CD4-positive, alpha-beta T cell treated with Interleukin-17A for 1 hour (primary cell): ENCODE measurements at places on chromosomes 7 and 10.

GRCh38 chr10:42948040-42948439 lies 128.8 kb upstream of the RET start:
- DNase-seq = no peak

DNA sequence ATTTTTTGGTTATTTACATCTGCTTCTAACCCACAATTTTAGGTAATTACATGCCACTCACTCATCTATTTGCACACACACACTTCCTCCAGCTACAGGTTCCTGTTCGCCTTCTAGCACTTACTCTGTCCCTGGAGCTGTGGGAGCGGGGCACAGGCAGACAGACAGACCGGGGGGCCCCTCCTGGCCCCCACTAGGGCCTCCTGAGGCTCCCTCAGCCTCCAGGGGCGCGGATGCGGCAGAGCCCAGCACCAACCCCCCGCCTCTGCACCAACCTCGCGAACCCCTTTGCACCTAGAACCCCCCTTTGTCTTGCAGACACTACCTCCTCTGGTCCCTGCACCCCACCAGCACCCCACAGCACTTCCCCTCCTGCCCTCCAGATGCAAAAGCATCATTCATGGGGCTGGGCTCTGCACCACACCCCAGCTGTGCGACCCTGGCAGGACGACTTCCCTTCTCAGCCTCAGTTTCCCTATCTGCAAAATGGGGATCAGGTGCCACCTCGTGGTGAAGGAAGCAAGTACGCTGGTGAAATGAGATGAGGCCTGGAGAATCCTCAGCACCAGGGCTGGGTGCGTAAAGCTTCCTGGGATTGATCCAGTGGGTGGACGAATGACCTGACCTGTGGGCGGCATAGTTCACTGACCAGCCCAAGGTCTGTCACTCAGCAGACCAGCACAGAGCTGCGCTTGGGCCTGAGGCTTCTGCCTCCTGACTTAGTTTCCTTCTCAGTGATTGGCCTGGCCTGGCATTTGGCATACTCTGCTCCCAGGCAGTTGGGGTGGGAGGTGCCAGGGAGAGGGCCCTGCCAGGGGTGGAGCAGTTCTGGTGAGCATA lies 37.9 kb downstream of the ELFN1 start:
- DNase-seq = no peak

- no peak for DNase-seq
Observed at GRCh38 chr7:88523645-88524044, 217.0 kb upstream of the STEAP4 start.

DNA sequence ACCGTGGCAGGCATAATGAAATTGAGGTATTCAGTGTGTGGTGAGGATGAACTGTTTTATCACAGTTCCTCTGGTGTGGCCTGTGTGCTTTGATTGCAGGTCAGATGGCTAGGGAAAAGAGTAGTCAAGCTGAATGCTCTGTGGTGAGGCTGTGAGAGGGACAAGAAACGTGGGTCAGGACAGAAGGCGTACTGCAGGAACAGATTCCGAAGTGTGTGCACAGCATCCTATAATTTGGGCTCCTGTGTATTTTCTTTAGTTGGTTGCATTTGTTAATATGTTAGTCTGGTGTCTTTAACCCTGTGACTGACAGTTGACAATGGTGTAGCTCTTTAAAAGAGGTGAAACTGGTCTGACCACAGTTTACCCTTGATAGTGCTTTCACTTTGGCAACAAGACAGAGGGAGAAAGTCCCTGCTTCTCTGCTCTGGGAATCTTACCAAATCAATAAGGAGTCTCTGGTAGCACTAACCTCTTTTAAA lies 76.5 kb downstream of the AUTS2 start:
- DNase-seq = no peak

- no peak for DNase-seq
Observed at GRCh38 chr7:67301667-67302066, 305.0 kb downstream of the TYW1 start.

- DNase-seq = no peak
Observed at GRCh38 chr7:27160145-27160545, 3.7 kb upstream of the HOXA7 start.

DNA sequence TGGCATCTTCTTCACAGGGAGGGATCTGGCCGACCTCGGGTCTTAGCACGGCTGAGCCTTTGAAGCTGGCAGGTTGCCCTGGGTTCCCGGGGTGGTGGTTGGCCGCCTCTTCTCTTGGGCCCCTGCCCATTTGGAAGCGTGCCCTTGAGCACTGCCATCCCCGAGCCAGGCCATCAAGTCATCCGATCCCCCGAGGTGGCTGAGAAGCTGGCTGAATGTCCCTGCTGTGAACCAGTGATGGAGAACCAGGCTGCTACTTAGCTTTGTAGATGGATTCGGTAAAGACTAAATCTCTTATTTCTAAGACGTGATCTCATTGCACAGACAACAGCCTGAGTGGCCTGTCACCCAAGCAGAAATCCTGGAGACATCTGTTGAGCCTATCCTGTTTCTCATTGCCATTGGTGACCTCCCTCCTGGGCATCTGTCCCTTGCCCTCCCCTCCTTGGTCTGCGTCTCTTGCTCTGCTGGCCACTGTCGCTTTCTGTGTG lies 74.3 kb downstream of the GRK5 start:
- DNase-seq = no peak

DNA sequence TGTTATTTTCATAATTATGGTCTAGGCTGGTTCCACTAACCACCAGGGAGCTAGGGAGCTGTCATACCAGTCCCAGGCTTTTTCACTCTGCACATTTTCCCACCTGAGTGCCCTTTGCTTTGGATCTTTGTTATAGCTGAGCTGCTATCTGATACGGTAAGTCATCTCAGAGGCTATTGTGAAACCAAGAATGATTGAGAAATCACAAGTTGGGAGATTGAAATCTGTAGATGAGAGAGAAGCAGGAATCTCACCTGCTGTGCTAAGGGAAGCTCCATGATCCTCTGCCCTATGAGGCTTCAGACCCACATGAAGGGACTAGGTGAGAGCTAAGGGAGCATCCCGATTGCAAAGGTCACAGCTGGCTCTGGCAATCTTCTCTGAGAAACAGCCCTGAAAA lies 307.8 kb downstream of the REEP3 start:
- DNase-seq = no peak

GRCh38 chr10:76769161-76769560 lies 868.4 kb downstream of the KCNMA1 start:
- DNase-seq = no peak

- no peak for DNase-seq
Observed at GRCh38 chr10:78464856-78465267, 431.2 kb downstream of the RPS24 start.

- no peak for DNase-seq
Observed at GRCh38 chr10:60644436-60645130, 133.7 kb upstream of the CDK1 start.

DNA sequence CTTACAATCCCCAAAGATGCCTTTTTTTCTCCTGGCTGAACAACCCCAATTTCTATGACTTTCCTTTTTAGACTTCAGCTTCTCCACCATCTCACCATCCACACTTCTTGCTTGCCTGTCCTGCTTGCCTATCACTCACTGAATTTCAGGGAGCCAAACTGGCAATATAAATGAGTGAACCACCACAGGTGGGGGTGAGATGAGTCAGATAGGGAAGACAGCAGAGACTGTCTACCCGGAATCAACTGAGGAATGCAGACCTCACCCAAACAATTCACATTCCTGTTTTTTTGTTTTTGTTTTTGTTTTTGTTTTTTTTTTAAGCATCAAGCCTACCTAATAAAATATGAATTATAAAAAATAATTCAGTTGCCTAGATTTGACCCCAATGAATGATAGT lies 273.8 kb downstream of the NRG3 start:
- DNase-seq = no peak

DNA sequence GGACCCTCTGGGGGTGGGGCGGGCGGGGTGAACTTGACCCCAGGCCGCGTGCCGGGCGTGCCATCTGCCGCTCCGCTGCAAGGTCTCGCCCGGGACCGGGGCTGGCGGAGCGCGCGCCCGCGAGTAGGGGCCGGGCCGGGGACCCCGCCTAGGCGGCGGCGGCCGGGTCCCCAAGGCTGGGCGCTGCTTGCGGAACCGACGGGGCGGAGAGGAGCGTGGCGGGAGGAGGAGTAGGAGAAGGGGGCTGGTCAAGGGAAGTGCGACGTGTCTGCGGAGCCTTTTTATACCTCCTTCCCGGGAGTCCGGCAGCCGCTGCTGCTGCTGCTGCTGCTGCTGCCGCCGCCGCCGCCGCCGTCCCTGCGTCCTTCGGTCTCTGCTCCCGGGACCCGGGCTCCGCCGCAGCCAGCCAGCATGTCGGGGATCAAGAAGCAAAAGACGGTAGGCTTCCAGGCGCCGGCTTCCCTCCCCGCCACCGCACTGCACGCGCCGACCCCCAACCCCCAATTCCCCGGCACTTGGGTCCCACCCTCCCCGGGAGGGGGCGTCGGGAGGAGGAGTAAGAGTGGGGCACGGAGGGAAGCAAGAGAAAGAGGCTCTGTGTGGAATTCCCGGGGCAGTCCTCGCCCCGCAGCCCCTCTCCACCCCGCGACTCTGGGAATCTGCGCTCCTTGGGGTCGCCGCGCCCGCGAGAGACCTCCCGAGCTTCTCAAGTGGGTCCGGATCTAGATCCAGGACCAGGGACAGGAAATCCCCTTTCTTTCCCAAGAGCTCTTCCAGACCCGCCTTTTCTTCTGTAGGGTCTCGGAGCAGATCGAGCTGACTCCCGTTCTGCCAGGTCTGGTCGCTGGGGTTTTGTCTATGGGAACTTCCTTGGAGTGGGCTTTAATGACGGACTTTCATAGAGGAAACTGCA lies at the start of gene PAPSS2:
Gene PAPSS2 (plus strand): TSS at position 308 of the 913 bp plus-strand sequence. CDS start 104 bp downstream, at position 412.
- DNase-seq = peak; percentile 13

- DNase-seq = no peak
Observed at GRCh38 chr7:114392686-114393085, 21.9 kb upstream of the FOXP2 start.

DNA sequence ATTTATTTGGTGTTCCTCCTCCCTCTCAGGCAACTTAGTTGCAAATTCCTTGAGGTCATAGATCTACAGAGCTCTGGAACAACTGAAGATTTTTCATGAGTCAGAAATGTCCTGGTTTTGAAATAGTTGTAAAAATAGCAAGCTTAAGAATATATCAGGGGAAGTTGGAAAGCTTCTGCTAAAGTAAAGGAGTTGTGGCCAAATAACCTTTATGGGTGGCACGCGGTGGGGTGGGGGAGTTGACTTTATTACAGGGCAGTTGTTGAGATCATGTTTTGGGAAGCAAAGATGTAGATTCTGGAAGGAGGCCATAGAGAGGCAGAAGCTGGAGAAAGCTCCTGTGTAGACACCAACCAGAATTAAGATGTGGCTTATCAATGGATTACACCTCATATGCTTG lies 326.0 kb upstream of the MTPN start:
- no peak for DNase-seq

- no peak for DNase-seq
Observed at GRCh38 chr10:132113206-132113605, 47.5 kb downstream of the JAKMIP3 start.

DNA sequence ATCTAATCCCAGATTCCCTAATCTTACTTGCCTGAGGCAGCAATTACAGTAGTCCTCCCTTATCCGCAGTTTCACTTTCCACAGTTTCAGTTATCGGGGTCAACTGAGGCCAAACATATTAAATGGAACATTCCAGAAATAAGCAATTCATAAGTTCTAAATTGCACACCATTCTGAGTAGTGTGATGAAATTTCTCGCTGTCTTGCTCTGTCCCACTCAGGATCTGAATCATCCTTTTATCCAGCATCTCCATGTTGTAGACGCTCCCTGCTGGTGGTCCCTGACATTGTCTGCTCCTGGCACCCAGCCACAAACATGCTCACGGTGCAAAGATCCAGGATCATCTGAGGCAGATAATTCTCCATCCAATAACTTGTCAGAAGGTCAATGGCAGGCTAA lies 128.7 kb upstream of the CXCL12 start:
- no peak for DNase-seq

DNA sequence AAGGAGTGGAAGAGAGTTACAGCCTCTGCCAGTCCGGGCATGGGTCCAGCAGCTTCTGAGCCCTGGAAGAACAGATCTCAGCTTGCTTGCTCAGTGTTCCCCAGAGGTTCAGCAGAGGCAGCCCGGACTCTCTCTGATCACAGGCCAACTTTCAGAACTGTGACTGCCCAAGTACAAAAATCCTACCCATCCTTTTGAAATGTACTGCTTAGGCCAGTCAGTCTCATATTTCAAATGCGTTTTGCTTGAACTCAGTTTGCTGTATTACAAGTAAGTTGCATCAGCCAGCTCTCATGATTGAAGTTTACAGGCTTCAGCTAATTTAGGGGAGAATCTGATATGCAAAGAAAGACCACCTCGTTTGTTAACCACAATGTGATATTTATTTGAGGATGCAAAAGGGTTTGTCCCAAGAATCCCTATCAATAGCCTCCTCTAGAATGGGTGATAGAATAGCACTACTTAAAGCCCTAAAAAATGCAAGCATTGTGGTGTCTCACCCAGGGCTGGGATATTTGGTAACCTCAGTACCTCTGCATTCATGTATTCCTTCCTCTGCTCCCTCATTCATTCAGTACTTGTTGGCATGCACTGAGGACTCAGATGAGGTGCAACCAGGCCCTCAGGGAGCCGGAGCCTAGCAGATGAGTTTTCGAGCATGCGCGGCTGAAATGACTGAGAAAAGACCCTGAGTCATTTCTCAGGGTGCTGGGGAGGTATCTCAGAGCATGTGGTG lies 7.0 kb downstream of the AIMP2 start:
- no peak for DNase-seq

- DNase-seq = no peak
Observed at GRCh38 chr7:2927592-2927991, 83.5 kb upstream of the GNA12 start.

GRCh38 chr7:2495418-2496299 lies 19.5 kb upstream of the GRIFIN start:
- DNase-seq = no peak

GRCh38 chr10:78904196-78904595 lies 164.6 kb upstream of the ZMIZ1 start:
- DNase-seq = no peak

DNA sequence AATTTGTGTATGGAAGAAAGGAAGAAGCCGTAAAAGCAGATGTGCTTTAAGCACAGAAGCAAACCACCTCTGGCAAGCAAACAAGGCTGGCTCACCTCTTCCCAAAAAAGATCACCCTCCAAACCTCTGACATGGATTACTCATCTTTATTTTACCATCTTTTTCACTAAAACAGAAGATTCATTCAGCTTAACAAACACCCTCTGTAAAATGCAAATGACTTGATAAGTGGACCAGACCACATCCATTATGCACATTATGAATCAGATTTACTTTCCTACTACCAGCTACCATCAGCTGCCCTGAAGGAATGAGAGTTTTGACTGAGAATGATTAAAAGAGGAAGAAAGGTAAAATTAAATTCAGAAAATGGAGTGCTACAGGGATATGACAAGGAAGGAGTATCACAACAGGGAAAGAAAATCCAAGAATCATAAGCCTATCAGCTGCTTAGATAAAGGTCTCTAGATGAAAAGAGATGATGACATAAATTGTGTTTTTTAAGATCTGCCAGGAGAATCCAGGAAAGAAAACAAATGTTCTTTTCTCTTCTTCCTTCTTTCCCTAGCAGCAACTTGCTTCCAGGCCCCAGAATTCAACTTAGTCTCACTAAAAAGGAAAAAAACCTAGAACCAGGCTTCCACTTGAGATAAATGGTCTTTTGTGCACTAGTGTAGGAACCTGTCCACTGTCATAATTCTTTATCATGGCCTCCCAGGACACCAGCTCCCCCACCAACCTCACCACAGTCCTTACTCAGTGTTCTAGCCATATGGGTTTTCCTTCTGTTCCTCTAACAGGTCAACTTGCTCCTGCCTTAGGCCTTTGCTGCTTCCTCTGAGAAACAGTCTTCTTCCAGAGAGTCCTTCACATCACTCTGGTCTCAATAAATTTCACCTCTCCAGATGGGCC lies 47.4 kb downstream of the JAZF1 start:
- no peak for DNase-seq
